ENCODE measurements at places on chromosomes 3 and 15.

GRCh38 chr3:41369838-41370237 lies 170.5 kb downstream of the CTNNB1 start:
- peak; percentile 30 for DNase-seq

DNA sequence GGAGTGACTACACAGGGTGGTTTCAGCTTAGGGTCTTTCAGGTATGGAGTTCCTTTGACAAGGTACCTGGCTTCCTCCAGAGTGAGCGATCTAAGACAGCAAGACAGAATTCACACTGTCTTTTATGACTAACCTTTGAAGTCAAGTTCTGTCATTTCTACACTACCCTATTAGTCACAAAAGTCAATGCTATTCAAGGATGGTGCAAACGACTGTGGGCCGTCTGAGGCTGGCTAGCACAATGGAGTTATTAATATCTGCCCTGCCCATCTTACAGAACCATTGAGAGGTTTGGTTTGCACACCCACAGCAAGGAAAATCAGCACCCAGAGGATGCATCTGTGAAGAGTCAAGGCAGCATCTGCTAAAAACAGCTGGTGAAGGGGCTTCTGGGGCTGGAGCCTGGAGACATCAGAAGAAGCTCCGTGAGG lies 62.9 kb upstream of the XCR1 start:
- no peak for DNase-seq

DNA sequence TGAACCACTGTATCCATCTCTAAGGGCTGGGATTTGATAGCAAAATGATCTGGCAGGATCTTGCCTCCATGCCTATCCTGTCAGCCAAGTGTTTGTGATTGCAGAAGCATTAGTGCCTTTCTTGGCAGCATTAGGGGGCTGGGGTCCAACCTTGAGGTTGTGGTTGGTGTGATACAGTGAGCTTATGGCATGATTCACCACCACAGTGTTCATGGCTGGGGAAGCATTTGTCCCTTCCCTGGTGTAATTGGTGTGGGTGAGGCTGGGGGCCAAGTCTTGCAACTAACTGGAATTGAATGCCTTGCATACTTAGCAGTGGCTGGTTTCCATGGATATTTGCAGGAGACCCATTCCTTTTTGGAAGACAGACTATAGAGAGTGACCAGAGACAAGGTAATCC lies 271.0 kb upstream of the TBL1XR1 start:
- DNase-seq, result no peak

- DNase-seq, result no peak
Measured at GRCh38 chr3:27880969-27881892, 159.1 kb upstream of the EOMES start.

GRCh38 chr15:48929661-48930060 lies 34.1 kb downstream of the SHC4 start:
- no peak for DNase-seq

DNA sequence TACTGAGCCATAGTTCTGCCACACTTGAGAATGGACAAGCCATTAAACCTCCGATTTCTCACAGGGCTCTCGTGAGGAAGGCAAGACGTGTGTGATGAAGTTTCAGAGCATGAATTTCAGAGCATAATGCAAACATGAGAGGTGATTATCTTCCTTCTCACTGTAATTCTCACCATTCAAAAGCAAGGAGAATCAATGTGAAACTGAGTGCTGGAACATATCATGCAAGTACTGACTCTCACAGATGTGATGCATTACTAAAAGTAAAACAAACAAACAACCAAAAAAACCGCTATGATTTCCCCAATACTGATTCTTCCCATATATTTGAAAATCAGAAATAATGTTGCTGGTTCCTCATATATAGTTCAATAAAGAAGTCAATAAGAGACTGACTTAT lies 23.7 kb downstream of the P3H2 start:
- DNase-seq, result no peak

DNA sequence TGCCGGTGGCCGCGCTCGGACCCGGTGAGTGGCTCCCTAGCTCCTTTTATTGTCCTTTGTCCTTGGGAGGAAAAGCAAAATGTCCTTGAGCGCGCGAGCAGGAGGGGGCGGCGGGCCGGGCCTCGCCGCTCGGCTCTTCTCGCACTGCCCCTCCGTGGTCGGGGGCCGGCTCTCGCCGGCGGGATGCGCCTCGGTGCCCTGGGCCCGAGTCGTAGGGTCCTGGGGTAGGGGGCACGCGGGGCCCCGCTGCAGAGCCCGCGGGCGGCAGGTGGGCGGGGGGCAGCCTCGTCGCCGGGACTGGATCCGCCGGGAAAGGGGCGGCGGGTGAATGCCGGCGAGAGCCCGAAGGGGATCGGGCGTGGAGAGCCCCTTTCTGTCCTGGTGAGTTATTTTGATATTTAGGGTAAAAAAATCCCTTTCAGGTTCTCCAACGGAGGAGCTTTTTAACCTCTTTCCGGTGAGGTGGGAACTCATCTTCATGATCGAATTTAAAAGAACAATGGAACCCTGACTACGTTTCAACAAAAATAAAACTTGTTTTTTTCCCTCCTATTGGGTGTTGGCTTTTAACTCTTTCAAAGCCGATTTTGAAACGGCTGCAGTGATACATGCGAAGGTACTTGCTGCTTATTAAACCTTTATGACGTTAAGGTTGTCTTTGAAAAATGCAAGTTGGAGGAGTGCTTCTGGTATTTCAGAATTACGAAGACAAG lies 16.8 kb upstream of the CHD2 start:
- DNase-seq, result no peak

DNA sequence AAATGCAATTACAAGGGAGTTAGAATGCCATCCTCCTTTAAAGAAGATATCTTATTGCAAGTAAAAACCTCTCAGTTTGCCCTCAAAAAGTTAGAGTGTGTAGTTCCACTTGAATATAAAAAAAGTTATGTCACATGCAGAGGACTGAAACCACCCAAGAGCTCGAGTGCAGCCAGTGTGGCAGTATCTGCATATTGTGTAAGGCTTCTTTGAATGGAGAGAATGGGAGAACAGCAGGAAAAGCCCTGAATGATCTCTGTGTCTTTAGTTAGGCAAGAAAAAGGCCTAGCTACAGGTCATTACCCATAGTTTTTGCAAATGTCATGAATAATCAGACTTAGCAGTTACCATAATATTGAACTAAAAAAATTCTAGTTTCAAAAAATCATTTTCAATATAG lies 13.9 kb upstream of the TEX9 start:
- DNase-seq, result no peak

DNA sequence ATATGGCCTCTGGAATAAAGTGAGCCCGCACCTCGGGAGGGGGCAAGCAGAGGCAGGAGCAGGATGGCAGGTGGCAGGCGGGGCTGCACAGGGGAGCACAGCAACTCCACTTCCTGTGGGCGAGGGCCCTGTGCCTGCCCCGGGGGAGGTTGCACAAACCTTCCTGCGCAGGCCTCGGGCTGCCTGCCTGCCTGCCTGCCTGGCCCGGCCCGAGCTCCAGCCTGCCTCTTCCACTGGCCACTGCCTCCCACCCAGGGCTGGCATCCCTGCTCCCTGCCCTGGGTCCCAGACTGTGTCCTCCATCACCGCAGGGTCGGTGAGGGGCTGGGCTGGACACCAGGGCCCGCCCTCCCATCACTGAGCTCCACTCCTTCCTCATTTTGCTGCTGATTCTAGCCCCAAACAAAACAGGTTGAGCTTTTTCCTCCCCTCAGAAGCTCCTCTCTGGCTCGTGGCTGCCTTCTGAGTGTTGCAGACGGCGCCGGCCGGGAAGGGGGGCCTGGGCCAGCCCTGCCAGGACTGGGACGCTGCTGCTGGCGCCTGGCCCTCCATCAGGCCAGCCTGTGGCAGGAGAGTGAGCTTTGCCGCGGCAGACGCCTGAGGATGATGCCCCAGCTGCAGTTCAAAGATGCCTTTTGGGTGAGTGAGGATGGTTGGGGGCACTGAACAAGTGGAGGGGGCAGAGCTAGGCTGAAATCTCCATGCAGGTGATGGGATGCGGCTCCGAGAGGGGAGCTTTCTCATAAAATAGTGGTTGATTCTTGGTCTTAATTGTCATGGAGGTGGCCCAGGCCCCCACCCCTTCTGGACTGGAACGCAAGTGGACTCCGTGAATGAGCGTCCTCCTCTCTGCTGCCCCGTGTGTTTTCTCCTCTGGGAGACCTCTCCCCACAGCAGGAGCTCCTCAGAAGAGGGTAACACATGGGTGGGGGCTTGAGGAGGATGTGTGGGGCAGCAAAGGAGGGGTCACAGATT lies at the start of gene PSTPIP1:
Gene PSTPIP1, plus strand, starts transcription at position 156 of the 975 bp plus-strand sequence. Its CDS starts 448 bp downstream, at position 604.
- DNase-seq, result no peak

- DNase-seq, result no peak
Measured at GRCh38 chr15:75947092-75947491, 43.4 kb downstream of the FBXO22 start.

DNA sequence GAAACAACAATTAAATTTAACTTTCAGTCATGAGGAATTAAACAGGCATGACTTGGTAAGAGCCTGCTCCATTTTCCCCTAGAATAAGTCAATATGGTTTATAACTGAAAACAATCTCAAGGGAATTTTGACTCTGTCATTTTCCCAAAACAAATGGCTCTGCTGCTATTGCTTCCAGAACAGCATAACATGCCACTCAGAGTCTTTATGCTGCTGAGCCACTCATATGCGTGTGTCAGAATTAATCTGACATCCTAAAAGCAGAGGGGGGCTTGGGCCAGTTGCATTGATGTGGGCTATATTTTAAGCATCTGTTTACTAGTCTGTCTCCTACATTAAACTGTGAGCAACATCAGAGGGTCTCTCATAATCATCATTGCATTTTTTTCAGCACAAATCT lies 111.1 kb upstream of the ABI3BP start:
- no peak for DNase-seq

DNA sequence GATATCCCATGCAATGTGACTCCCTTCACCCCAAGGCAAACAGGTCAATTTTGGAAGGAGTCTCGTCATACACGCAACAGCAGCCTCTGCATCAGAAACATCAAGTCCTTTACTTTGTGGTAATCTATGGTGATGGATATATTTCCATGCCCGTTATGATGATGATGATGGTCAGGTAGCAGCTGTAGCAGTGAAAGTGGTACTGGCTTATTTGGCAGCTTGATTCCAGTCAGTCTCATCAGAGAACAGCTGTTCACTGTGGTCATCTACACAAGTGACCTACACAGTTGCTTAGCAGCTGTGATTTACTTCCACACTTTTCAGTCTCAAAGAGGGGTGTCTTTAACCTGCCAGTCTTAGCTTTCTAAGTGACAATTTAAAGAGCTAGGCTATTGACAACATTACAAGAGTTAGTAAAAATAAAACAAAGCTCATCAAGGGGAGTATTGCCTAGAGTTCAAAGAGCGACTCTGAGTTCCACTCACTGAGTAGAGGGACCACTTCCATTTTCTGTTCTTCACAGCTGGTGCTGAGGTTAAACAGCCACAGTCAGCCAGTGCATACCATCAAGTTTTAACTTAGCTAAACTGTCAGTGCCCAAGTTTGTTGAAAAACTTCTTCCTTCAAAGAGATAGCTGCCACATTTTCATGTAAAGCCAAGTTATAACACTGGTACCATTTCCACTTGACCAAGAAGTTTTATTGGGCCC lies 587.4 kb upstream of the KCNMB2 start:
- no peak for DNase-seq

- DNase-seq, result no peak
Measured at GRCh38 chr3:8442993-8443650, 58.5 kb upstream of the LMCD1 start.

DNA sequence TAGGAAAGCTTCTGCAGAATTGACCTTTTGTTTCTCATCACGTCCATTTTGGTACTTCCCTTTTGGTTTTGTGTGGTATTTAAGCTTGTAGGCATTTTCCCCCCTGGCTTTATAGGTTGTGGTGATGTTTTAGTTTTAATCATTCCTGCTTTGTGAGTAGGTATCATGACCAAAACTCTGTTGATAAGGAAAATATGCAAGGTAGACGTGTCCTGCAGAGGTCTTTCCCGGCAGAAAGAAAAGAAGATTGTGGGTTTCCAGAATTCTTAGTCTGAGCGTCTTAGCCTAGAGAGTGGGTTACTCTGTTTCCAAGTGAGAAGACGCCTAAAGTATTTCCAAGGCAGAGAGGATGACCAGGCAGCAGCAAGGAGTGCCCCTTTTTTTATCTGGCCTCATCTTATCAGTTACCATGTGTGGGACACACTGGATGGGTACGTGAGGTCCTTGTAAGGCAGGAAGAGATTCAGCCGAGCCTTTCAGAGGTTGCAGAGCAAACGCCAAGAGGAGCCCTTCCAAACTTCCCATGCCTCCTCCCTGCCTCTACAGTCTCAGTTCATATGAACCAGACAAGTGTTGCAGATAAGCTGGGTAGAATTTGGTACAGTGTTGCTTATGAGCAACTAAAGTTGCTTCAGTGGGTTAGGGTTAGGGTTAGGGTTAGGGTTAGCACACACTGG lies 58.8 kb downstream of the ARNT2 start:
- no peak for DNase-seq

DNA sequence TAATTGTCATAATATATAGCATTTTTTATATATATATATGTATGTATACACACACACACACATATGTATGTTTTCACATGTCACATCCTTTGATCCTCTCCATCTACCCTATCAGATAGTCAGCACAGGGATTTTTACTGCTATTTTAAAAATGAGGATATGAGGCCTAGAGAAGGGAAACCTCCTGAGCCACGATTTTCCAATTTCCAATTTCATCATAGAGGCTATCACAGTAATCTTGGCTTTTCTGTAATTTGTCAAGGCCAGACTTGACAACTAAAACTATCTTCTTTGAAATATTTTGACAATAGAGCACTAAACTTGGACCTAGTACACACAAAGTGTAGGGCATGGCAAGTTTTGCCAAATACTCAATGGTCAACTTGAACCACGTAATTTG lies 42.5 kb downstream of the IL1RAP start:
- DNase-seq, result no peak

DNA sequence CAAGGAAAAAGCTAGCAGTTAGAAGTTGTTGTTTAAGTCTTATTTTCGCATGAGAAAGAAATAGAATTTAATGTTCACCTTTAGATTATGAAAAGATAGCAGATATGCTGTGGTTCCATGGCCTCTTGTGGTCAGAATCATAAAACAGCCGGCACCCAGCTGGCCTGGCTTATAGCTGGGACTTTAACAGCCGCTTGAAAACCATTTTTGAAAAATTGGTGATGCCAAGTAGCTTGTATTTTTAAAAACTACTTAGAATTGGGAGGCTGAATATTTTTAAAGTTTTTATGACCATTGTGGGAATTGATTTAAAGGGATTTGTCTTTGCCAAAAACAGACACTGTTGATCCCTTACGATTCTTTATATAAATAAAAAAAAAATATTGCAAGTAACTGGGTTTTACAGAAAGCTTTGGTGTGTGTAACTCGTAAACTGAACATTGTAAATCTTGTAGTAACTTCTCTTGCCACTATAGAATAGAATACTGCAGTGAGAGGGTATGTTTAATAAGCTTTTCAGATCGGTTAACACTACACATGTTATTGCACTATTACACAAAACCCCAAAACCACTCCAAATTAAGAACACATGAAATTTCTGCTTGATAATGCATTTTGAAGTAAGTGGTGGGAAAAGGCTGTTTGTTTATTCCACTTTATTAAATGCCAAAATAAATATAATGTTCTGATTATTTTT lies 6.6 kb downstream of the ARRDC4 start:
- no peak for DNase-seq
